AG04450 (cell line): ENCODE measurements at places on chromosomes 3 and 15.

- DNase-seq, result peak; percentile 84
These were observed 60.6 kb upstream of the GOLGA8B start for GRCh38 chr15:34644061-34644460.

GRCh38 chr3:117526470-117527079 is 817.0 kb downstream of the TUSC7 start:
- DNase-seq, result no peak

DNA sequence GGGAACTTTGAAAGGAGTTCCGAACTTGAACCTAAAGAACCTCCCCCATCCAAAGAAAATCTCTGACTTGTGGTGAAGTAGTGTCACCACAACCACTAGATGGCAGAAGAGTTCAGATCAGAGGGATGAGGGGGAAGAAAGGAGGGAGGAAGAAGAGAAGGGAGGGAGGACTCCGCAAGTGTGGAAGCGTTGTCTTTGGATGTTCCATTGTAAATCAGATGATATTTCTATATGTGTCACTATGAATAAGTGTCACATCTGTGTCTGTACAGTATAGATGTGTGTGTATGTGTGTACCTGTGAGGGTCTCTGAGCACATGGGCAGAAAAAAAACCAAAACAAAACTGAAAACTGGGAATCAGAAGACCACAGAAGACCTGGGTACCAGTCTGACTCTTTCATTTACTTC is 16.9 kb downstream of the SLC24A1 start:
- DNase-seq, result peak; percentile 55

DNA sequence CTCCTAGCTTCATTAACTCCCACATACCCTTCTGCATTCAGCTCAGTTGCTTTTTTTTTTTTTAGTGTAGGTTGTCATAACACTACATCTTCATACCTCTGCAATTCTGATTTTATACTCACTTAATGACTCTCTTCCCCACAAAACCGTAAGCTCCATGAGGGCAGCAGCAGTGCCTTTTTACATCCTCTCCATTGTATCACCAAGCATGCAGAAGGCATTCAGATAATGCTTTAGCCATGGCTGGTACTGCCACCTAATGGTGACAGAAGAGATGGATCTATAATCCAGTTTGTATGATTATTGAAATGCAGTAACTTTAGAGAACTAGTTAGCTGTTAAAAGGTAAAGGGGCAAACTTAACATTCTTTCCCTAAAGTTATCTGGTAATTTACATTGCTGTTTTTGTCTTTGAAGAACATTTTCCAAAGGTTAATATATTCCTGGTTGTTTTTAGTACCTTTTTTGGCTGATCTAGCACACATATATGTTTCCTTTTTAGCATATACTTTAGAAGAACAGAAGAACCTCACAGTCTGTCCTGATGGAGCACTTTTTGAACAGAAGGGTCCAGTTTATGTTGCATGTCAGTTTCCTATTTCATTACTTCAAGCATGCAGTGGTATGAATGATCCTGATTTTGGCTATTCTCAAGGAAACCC is 36.8 kb downstream of the ATP1B3 start:
- DNase-seq, result no peak

DNA sequence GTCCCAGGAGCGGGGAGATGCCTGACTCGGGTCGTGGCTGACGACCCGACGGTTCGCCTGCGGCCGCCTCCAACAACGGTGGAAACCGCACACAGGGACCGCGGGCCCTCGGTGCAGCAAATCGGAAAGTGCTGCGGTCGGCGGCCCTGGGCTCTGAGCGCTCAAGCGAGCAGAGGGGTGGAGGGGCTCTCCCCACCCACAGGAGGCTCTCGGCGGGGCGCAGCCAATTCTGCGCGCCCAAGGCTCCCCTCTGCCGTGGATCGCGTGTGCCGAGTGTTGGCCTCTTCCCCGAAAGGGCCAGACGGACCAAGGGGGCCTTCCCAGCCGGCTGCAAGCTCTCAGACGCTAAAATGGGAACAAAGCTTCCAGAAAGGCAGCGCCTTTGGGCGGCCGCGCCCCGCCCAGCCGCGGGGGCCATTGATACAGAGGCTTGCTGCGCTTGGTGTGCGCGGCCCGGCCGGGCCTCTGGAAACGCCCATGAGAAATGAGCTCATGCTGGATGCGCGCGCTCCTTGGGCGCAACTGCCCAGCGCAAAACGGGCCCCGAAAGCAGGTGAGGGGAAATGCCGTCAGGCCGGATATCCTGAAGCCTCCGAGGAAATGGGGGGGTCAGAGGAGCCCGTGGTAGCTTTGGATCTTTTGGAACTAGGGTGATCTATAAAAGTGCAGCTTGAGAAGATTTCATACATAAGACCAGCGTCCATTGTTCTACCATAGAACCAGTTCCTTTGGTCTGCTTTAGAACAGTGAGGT is 1.2 kb upstream of the GSK3B start:
- DNase-seq, result peak; percentile 74

GRCh38 chr15:40006646-40007045 is 32.3 kb downstream of the SRP14 start:
- peak; percentile 67 for DNase-seq

DNA sequence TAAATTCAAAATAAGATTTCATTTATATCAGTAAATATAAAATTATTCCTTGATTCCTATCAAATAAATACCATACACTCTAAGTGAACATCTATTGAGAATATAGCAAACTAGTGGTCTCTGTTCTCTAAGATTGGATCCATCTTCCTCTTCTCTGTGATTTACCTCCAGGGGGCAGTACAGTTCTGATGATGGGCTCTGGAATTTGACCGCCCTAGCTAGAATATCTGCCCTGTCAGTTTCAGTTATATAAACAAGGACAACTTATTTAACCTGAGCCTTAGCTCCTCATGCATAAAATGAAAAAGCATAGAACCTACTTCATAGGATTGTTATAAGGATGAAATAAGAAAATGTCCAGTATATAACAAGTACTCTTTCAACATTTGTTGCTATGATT is 171.1 kb upstream of the CCDC54 start:
- DNase-seq, result no peak

DNA sequence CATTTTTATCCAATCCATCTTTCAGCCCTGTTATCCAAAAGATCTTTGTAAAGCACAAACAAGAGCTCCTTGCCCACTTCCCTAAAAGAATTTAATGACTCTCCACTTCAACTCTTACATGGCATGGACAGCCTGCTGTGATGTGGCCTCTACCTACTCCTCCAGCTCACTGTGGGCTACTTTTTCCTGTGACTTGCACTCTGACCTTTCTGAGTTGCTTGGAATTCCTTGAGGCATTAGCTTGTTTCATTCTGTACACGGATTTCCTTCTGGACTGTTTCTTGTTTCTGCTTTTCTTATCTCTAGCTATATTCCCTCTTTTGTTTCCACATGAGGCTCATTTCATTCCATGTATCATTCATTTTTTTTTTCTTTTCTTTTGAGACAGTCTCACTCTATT is 15.2 kb downstream of the QTRT2 start:
- no peak for DNase-seq

- DNase-seq, result no peak
These were observed 28.1 kb upstream of the PROK2 start for GRCh38 chr3:71813073-71813472.

- no peak for DNase-seq
These were observed 55.6 kb upstream of the TBC1D23 start for GRCh38 chr3:100205171-100205570.

DNA sequence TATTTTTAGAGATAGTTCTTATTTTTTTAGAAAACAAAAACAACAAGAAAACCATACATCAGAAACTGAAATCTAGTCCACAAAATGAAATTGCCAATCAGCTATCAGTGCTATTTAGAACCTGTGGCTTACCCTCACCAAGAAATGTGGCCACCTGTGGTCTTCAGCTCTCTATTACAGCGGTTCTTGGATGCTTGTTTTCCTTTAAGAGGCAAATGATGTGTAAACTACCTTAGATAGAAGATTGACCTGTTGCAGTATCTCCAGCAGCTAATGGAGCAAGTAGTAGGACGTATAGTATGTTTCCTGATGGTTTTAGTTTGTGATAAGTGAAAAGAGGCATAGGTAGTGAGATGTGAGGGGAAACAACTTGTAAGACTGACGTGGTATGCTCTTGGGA is 21.2 kb downstream of the TFG start:
- no peak for DNase-seq

- DNase-seq, result no peak
These were observed 7.6 kb downstream of the NR1D2 start for GRCh38 chr3:23952646-23953045.

DNA sequence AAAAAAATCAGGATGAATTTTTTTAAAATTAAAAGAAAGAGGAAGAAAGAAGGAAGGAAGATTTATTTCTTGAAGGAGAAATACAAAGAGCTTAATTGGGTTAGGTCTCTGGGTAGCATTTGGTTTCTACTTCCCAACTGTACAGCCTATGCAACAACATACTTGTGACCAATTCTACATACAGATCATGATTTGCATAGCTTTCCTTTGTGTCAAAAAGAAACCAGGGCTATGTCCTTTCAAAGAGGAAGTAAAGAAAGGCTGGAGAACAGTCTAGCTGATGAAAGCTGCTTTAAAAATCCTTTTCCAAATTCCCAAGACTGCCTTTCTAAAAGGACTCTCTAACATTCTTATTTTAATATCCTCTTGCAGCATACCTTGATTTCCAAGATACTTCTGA is 6.1 kb upstream of the HGD start:
- peak; percentile 24 for DNase-seq

GRCh38 chr3:133573629-133574194 is at the start of gene CDV3:
Gene CDV3 (plus strand): TSS chr3:133573686. CDS start chr3:133574045, 359 bp downstream.
- no peak for DNase-seq

DNA sequence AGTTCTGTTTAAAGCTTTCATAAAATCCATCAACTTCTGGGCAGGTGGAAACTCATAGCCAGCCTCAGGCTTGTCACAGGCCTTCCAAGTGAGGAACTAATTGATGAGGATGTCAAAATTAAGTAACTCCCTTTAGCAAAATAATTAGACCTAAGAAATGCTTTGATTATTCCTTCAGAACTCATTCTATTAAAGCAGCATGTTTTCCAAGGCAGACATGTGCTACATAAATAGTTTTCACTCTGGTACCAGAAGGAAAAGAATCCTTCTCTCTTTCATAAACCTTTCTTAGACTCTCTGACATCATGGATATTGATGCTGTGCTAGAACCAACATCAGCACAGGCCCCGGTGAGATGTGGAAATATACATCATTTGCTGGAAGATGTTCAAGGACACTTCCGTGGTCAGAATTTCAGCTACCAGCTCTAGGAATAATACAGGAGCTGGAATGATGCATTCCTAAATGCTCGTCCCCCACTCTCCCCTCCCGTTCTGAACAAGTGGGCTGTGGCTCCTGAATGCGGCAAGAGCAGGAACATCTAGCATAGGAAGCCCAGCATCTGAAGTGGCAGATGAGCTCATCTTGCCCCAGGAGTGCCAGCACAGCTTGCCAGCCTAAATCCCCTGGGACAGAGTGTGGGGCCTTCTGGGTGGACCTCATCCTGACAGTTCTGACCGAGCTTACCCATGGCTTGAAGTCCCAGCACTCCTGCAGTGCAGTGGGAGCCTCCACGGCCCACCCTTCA is 82.4 kb downstream of the WWTR1 start:
- no peak for DNase-seq

DNA sequence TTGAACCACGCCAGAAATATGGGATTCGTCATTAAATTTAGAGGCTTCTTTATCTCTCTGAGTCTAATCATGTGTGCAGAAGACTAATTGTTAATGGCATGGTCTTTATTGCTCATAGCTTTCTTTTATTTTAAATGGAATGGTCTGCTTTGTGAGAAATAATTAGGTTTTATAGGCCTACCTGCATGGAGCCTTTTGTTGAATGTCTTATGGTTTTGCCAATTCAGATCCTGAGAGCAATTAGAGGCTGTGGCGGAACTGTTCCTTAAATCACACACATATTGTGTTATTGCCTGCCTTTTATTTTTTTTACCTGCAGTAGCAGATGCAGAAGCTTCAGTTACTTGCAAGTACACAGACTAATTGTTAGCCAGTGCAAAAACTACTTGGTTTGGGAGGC is 306.2 kb downstream of the NLGN1 start:
- DNase-seq, result no peak
